Fibroblast of skin of scalp (primary cell): ENCODE measurements at places on chromosomes 11 and 22.

DNA sequence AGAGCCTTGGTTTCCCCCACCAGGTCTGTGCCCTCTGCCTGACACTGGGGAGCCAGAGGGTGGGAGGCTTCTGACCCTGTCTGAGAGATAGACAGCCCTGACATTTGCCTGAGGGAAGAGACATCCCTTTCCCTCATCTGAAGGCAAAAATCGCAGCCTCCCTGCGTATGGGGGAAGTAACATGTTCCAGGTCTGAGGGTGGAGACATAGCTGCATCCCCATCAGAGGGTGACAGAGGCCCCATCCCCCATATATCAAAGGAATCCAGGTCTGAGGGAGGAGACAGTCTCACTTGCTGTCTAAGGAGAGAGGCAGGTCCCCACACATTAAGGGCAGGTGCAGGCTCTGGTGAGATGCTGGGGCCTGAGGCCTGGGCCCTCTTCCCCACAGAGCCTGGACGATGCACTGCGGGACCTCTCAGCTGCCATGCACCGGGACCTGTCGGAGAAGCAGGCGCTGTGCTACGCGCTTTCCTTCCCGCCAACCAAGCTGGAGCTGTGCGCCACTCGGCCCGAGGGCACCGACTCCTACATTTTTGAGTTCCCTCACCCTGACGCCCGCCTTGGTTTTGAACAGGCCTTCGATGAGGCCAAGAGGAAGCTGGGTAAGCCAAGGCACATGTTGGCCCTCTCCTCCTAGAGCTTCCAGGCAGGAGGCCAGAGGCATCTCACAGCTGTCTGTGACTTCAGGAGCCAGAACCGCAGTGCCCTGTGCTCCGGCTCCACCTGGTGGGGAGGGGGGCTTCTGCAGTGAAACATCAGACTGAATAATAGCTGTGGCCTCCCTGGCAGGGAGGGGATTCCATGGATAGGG lies 16.1 kb upstream of the RELT start:
- peak; percentile 38 for DNase-seq

DNA sequence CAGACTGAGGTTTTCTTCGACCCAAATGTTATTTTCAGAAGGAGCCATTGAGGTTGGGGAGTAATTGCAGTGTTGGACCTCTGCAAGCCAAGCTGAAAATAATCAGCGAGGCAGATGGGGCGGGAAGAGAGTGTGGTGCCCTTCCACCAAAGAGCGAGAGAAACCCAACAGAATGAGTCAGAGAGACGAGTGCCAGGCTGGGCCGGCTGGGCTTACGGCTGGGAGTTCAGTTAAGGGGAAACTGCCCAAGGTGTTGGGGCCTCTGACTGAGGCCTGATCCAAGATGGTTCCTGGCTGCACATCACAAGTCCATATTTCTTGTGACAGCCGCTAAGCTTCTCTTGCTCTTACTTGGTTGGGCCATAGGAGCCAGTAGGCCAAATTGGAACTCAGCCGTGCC lies 30.4 kb upstream of the CREB3L1 start:
- peak; percentile 44 for DNase-seq

- DNase-seq, result peak; percentile 34
These were observed 34.7 kb downstream of the ATG16L2 start for GRCh38 chr11:72848846-72849466.

DNA sequence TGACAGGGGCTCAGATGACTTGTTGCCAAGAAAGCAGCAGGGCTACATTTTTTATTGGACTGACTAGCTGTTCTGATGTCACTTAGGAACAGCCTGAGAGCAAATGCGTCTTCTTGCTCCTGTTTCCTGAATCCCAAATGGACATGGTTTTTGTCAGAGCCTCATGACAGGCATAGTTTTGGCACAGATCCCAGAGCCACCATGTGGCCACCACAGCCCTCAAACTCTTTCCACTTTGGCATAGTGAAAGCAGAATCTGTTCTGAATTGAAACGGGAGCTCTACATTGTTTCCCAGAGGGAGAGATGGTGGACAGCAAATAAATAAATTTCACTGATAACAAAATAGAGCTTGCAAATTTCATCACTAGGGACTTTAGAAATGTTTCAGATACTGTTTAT lies 222.2 kb downstream of the C11orf87 start:
- DNase-seq, result peak; percentile 62

- no peak for DNase-seq
These were observed 254.5 kb upstream of the NARS2 start for GRCh38 chr11:78829146-78829545.

GRCh38 chr22:29606320-29606719 lies 2.9 kb downstream of the NF2 start:
- no peak for DNase-seq

DNA sequence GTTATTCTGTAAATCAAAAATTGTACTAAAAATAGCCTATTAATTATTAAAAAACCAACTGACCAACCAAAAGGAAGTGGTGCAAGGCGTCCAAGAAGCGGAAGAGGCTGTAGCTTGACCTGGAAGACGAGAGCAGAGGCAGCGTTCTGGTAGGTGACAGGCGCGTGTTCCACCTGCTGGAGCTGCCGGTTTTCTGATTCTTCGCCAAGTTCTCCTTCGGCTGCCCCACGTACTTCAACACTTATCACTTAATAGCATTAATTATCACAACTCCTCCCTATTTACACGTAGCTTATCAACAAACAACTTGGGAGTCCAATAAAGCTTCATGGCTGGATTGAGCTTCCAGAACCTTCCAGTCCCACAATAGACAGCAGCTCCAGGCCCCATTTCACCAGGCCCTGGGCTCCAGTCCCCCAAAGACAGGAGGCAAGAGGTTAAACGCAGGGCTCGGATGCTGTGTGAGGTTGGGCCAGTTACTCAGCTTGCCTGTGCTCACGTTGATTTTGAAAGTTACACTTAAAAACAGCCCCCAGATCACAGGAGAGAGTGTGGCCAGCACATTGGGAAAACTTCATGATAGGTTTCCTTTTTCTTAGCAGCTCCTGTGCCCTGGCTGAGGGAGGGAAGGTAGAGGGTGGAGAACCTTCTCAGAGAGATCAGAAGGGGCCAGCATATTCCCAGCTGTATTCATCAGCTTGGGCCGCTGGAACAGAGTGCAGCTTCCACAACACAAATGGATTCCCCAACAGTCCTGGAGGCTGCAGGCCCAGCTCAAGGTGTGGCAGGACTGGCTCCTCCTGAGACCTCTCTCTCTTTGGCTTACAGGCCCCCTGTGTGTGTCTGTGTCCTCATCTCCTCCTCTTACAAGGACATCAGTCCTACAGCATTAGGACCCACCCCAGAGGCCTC lies 54.2 kb upstream of the FGF3 start:
- no peak for DNase-seq

DNA sequence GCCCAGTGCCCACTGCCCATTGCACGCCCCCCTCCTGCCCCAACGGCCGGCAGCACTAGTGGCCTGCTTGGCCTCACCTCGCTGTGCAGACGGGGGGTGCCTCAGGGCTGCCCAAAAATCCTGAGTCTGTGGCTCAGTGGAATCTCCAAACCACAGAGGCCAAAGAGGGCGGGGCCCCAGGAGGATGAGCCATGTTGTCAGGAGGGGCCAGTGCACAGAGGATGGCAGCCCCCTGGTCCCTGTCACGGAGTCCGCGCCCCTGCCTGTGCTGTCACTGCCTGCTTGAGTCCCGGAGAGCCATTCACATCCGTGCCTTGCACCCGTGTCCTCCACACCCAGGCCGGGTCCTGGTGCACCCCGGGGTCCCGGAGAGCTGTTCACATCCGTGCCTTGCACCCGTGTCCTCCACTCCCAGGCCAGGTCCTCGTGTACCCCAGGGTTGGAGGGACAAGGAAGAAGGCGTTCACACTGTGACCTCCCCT lies 36.4 kb upstream of the MUC5AC start:
- DNase-seq, result no peak

DNA sequence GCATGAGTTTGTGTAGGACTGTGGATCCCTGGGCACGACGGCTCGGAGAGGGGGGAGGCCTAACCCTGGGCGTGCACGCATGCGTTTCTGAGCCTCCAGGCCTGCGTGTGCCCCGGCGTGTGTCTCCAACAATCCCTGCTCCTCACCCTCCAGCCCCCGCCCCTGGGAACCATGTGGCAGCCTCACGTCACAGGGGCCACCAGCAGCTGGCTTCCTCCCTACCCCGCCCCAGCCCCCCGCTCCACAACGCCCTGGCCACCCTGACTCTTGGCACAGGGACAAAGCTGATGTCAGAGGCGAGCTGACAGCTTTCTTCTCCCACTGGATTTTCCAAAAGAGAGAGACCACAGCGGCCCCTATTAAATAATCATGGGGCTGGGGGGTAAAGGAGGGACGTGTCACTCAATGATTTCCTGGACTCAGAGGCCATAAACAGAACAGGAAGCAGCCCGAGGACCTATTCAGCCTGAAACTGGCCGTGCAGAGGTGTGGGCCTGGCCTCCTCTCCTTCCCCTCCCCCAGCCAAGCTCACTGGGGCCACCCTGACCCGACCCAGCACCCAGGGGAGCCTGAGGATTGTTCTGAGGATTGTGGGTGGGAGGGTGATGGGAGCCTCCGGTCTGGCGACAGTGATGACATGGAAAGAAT lies 6.8 kb upstream of the LIF start:
- DNase-seq, result peak; percentile 94

GRCh38 chr11:9590717-9591116 lies 17.2 kb downstream of the WEE1 start:
- no peak for DNase-seq

DNA sequence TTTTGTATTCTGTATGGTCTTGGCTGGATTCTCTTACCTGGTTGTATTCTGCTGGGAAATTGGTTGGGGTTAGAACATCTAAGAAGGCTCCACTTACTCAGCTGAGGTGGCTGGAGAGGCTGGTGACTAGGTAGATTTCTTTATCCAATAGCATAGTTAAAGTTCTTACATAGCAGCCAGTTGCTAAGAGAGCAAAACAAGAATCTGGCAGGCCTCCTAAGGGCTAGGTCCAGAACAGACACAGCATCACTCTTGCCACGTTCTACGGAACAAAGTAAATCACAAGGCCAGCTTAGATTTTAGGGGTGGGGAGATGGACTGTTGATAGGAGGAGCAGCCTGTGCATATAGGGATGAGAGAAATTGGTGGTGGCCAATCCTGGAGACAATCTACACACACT lies 141.3 kb upstream of the CCDC90B start:
- DNase-seq, result no peak

DNA sequence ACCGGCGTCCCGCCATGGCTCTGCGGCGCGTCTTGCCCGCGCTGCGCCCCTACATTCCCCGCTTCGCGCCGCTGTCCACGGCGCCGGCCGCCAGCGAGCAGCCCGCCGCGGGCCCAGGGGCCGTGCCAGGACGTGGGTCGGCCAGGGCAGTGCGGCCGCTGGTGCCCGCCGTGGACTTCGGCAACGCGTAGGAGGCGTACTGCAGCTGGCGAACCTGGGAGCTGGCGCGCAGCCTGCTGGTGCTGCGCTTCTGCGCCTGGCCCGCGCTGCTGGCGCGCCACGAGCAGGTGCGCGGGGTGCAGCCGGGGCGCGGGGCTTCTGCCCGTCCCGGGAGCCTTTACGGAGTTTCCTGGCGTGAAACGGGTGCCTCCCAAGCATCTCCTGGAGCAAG lies 20.1 kb downstream of the DGCR6L start:
- DNase-seq, result no peak

GRCh38 chr11:111860257-111860656 lies 11.1 kb downstream of the ALG9 start:
- DNase-seq, result no peak

GRCh38 chr11:102114032-102114431 lies 3.8 kb downstream of the YAP1 start:
- peak; percentile 13 for DNase-seq

- peak; percentile 86 for DNase-seq
These were observed 206.4 kb downstream of the DBX1 start for GRCh38 chr11:19953909-19954308.

DNA sequence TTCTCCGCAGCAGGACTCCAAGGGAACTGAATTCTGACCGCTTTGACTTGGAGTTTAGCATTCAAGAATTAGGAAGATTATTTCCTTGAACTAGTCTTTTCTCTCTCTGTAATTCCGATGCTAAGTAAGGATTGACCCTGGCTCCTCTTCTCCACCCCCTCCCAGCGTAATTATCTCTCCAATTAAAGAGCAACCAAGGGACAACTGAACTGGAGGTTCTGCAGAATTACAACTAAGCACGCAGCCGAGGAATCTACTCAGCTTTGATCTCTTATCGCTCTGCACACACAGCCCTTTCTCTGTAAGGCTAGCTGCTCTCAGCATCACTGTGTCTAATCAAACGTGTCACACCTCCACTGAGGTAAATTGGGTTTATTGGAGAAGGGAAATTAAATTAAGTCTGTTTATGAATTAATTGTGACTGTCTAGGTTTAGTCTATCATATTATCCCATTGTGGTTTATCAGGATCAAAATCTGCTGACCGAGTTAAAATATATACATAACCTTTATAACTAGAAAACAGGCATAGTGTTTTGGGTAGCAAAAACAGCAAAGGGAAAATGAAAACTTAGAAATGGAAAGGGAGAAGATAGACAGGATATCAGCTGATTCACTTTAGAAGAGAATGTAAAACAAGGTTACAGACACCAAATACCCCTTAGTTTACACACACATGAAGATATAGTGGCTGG lies 241.3 kb upstream of the LARGE1 start:
- no peak for DNase-seq

- DNase-seq, result no peak
These were observed 350.1 kb downstream of the CASP12 start for GRCh38 chr11:104547996-104548661.

GRCh38 chr11:62788991-62789390 lies 1.8 kb downstream of the TMEM179B start:
- no peak for DNase-seq
